ENCODE measurements at places on chromosomes 7 and 10.

- no peak for DNase-seq
Observed at GRCh38 chr10:99431190-99431760, 851 bp upstream of the GOT1 start.

DNA sequence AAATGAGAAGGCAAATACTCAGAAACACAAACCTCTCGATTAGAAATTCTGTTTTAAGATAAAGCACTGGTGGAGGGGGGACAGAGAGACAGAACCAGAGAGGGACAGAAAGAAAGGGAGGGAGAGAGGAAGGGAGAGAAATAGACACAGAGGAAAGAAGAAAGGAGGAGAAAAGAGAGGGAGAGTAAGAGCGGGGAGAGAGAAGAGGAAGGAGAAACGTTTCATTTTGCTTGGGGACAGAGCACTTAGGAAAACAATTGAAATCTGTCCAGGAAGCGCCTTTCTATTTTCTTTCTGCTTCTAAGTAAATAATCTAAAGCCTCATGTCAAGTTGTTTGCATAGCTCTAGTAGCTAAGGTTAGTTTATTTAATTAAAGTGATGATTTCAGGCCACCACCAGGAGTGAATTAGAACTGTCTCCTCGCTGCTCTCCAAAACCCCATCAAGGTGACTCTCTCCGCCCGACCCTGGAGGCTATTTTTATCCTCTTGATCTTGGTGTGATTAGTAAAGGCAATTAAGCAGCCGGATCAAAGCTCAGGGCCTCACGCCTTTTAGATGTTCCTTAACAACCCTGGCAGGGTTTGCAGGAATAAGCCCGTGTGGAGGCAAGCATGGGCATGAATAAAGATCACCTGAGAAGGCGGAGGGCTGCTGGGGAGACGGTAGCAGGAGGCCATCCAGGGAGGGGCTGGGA is 73.4 kb upstream of the INSIG1 start:
- no peak for DNase-seq

GRCh38 chr7:32591938-32592337 is 96.6 kb downstream of the AVL9 start:
- DNase-seq, result no peak

- no peak for DNase-seq
Observed at GRCh38 chr10:78505657-78506056, 472.0 kb downstream of the RPS24 start.

DNA sequence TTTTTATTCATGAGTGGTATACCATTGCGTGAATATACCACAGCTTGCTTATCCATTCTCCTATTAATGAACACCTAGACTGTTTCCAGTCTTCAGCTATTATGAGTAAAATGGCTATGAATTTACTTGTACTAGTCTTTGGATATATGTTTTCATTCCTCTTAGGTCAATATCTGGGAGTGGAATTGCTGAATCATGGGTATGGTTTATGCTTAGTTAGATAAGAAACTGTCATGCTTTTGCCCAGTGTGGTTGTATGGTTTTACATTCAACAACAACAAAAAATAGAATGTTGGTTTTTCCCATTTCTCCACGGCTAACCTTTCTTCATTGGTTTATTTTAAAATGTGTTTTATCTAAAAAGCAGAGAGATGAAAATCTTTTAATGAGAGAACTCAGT is 308.3 kb downstream of the PHF14 start:
- no peak for DNase-seq

DNA sequence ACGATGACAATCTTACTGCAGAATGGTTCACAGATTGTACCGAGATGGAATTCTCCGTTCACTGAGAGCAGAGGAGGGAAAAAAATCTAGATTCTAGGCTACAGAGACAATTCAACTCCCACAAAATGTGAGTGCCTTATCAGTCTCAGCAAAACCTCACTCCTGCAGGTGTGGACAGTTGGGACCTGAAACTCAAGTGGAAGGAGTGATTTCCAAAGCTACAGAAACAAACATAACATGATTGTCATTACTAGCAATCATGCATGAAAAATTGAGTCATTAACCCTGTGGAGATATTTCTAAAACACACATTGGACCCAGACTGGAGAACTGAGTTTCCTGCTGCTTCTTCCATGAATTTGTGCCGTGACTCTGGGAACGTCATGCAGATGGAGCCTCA is 70.3 kb downstream of the CALML3 start:
- no peak for DNase-seq

- DNase-seq, result no peak
Observed at GRCh38 chr7:128233471-128233870, 7.6 kb upstream of the LEP start.

DNA sequence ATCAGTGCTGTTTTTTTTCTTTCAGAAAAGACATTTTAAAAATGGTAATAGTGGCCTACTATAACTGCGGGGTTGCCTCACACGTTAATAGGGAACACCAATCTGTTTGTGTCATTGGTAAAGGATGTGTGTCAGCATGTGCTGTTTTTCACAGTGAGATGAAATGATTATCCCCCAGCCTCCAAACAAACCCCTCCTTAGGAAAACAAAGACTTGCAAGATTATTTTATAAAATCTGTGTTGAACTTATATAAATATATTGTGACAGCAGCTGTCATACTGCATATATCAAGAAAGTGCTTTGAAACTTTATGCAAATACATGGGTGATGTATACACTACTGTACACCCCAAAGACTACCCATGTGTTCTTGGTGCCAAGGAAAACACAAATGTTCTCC is 125.8 kb downstream of the BMPER start:
- no peak for DNase-seq

- DNase-seq, result no peak
Observed at GRCh38 chr10:44983066-44983894, 4.7 kb upstream of the DEPP1 start.

DNA sequence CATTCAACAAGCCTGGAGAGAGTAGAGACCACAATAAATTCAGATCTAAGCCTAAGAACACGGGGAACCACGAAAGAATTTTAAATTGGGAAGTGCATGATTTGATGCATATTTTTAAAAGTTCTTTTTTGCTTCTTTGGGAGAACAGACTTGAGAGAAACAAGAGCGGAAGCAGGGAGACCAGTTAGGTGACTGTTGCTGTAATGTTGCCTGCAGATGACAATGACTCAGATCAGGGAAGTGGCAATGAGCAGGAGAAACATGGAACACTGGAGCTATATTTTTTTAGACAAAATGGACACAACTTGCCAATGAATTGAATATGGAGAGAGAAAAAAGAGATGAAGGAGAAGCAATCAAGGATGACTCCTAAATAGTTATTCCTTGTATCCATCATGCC is 125.1 kb downstream of the RAPGEF5 start:
- DNase-seq, result no peak

GRCh38 chr7:55170335-55171069 is 151.7 kb downstream of the EGFR start:
- DNase-seq, result no peak

DNA sequence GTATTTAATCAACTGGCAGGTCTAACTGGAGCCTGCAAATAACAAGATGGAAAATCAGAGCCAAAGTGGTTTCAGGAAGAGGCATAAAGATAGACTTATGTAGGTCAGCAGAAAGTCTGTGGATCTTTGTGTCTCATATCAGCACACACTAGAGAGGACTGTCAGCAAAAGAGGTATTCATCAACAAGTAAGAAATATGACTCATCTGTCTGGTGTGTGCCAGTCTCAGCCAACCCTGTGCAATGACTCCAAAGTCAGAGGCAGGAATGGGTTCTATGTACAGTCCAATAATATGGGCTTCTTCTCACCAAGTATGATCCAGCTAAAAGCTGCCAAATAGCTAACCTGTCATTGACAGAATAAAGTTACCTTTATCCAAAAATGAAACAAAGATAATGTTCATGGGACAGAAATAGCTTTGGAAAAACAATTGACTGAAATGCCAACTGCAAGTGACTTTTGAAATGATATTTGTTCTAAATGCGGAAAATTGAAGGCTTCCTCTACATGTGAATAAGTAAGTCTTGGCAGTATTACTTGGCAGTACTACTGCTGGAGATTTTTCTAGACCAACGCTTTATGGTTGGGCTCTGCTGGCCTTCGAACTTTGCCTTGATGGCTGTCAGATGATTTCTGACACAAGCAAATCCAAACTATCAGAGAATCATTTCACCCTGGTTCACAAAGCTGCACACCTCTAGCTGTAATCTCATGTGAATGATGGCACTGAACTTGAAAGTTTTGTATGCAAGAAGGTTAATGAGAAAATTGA is 272.3 kb upstream of the SEMA3C start:
- DNase-seq, result no peak

- DNase-seq, result no peak
Observed at GRCh38 chr10:30823651-30824050, 194.1 kb upstream of the LYZL2 start.

DNA sequence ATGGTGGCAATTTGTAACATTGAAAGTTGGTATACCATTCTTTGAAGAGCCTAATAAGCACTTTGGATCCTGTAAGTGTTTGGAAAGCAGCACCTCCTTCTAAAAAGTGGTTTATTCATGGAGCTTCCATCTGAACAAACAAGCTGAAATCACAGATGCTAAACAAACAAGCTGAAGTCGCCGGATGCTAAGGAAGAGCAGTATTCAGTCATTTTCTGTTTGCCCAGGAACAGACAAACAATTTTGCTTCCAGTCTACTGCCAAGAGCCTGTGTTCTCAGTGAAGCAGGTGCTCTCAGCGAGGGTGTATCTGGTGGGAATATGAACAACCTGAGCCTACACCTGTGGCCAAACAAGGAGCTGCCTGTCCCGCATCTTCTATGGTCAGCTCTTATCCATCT is 6.3 kb downstream of the COL28A1 start:
- DNase-seq, result no peak

DNA sequence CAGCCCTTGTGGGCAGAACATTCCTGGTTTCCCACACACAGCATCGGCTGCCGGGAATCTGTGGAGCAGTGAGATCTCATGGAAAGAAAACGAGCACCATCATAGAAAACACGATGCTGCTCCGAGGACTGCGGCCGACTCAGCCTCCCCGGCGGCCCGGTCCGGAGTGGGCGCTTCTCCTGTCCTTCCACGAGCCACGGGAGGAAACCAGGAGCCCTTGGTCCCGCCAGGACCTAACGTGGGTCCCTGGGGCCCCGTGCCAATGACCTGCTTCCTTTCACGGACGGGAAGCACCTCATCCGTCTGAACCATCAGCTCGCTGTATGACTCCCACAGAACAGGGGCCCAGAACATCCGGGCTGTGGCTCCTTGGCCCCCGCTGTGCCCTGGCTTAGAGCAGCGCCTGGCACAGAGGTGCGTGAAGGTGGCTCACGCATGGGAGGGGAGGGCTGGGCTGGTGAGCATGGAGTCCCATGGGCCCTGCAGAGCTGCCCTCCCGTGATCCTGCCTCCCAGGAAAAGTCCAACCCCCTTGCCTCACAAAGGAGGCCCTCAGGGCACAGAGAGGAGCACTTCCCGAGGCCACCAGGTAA is 280.5 kb downstream of the MAD1L1 start:
- DNase-seq, result no peak

DNA sequence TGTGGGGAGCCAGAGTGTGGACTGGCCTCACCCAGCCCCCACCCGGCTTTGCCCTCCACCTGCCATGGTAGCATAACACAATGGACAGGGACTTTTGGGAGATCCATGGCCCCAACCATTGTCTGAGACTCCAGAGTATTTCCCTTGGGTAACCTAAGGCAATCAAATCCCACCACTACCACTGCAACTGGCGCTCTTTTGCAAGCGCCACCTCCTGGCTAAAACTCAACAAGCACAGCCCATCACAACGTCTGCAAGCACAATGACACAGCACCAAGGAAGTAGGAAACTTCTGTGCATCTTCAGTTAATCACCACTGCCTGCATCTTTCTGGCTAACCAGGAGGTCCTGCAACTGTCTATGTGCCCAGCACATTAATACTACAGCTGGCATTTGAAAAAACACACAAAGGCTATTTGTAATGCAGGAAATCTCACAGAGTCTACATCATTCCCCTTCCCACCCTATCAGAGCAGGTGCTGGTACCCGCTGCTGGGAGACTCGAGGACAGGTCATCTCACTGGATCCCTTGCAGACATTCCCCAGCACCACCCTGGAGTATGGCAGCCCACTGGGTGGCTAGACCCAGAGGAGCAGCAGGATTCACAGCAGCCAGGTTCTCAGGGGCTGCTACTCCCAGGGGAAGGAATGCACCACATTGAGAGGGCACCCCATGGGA is 27.7 kb downstream of the ANKRD26 start:
- DNase-seq, result no peak

- no peak for DNase-seq
Observed at GRCh38 chr7:155374276-155375252, 76.9 kb downstream of the INSIG1 start.

DNA sequence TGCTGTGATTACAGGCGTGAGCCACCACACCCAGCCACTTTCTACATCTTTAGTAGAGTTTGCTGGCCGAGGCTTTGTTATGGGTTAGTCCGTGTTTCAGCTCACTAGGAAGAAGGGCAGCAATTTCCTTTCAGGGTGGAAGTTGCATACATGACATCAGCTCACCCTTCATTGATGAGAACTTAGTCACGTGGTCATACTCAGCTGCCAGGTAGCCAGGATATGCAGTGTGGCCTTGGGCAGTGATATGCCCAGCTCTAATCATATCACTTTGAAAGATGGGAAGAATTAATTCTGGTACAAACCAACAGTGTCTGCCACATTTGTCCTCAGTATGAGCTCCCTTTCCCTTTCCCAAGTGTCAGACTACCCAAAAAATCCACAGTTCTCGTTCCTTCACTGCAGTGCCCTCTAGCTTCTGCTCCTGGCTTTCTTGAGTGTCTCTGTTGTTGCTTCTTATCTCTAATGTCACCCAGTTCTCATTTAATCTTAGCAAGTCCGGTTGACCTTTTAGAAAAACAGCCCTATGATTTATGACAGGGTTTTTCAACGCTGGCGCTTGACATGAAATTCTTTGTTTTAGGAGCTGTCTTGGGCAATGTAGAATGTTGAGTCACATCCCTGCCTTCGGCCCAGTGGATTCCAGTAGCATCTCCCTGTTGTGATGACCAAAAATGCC is 108.7 kb upstream of the ITGB1 start:
- no peak for DNase-seq

- no peak for DNase-seq
Observed at GRCh38 chr7:127396184-127396583, 3.7 kb upstream of the ZNF800 start.

Measured in activated gamma-delta T cell treated with anti-CD3 and anti-CD28 coated beads, Interleukin-2, amount 50 U/mL, for 16 hours (primary cell).